ENCODE measurements at places on chromosomes 12 and 14.

- H3K27me3 ChIP-seq, result no peaks in the 10 kb centered on the region
- no peak overlapping the region for H3K27ac ChIP-seq
- no peak for DNase-seq
- H3K4me1 ChIP-seq, result no peaks in the 10 kb centered on the region
- no peaks in the 10 kb centered on the region for H3K36me3 ChIP-seq
Observed at GRCh38 chr12:78441737-78442453, 422.7 kb upstream of the SYT1 start.

DNA sequence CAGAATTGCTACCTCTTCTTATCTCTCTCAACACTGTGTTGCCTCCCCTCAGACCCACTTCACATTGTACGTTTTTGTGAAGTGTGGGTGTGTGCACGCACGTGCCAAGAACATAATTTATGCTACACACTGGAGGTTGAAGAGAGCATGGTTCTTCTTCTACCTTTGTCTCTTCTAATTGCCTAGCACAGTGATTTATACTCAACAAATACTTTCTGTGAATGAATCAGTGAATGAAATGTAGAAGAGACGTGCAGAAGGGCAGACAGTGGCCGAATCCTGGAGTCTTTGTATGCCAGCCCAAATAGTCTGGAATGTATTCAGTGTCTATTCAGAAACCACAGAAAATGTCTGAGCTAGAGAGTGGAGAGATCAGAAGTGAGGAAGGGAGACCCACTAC is 4.6 kb upstream of the SAMD4A start:
- no peaks in the 10 kb centered on the region for H3K36me3 ChIP-seq
- H3K27me3 ChIP-seq, result no peaks in the 10 kb centered on the region
- no peak for DNase-seq
- no peak overlapping the region for H3K27ac ChIP-seq
- H3K4me1 ChIP-seq, result no peaks in the 10 kb centered on the region

DNA sequence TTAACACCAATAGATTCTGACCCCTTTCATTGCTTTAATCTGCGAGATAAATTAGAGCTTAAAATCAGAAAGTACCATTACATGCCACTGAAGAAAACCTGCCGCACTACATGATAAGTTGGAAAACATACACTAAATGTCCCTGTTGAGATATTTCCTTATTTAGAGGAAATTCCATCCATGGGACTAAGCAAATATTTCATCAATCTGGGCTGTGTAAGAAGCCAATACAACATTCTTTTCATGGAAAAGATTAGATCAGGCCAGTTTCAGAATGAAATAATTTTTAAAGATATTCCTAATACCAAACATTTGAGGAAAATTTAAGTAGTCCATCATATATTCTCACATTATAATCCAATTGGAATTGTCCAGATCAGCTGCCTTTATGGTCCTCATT is 112.8 kb downstream of the LLPH start:
- no peak for DNase-seq
- H3K4me3 ChIP-seq, result no peak overlapping the region
- H3K4me1 ChIP-seq, result no peaks in the 10 kb centered on the region
- H3K36me3 ChIP-seq, result no peaks in the 10 kb centered on the region

DNA sequence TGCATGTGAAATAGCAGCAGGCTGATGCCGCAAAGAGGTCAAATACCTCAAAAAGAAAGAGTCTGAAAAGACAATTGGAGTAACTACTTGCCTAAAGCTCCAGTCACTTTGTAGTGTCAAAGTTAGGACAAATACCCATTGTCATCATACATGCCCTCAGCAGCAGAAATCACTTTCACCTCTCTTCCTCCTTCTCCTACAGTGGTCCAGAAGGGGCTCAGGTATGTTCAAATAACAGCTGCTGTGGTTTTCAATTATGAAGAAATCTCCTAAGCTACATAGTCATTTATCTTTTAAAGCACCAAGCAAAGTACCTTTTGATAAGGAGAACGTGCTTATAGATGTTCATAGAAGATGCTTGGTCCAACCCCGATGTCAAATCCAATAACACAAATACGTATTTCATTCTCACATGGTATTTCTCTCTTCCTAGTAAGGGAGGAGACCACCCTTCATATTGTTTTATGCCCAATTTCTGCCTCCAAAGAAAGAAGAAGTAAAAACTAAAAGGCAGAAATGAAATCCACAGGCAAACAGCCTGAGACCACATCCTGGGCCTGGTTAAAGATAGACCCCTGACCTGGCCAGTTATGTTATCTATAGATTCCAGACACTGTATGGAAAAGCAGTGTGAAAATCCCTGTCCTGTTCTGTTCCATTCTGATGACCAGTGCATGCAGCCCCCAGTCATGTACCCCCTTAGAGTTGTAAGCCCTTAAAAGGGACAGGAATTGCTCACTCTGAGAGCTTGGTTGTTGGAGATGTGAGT is 23.7 kb downstream of the GYS2 start:
- no peaks in the 10 kb centered on the region for H3K27me3 ChIP-seq
- no peaks in the 10 kb centered on the region for H3K36me3 ChIP-seq
- no peak overlapping the region for H3K27ac ChIP-seq
- DNase-seq, result no peak
- no peaks in the 10 kb centered on the region for H3K4me1 ChIP-seq

DNA sequence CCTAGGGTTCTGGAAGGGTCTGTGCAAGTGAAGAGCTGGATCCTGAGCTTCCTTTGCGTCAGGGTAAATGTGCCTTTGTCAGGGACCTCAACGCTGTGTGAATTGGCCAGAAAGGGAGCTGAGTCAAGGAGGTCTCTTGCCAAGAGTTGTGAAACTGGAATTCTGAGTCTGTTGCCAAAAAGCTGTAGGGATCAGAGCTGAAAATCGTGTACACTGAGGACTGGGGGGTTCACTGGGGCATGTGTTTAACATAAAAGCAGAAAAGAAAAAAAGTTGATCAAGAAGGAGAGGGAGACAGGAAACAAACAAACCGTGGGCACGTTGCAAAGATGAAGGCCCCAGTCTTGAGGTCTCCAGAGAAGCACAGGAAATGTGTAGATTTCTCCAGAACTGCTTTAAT is 1081.5 kb downstream of the VRK1 start:
- H3K27me3 ChIP-seq, result no peaks in the 10 kb centered on the region
- no peak for DNase-seq

GRCh38 chr12:122168492-122168891 is 5.5 kb downstream of the IL31 start:
- H3K27ac ChIP-seq, result no peak overlapping the region
- H3K4me3 ChIP-seq, result no peak overlapping the region
- DNase-seq, result no peak
- no peaks in the 10 kb centered on the region for H3K4me1 ChIP-seq
- no peaks in the 10 kb centered on the region for H3K36me3 ChIP-seq

GRCh38 chr14:92686900-92687427 is 61.5 kb downstream of the LGMN start:
- H3K27me3 ChIP-seq, result no peaks in the 10 kb centered on the region
- peak overlapping the region; percentile 52 for H3K4me3 ChIP-seq
- peak overlapping the region; percentile 0 for H3K27ac ChIP-seq
- peak; percentile 93 for DNase-seq
- peaks cover 41% of the 10 kb centered on the region for H3K4me1 ChIP-seq
- H3K36me3 ChIP-seq, result peaks cover 6% of the 10 kb centered on the region
